A673 (cell line): ENCODE measurements at places on chromosomes 6 and 20. TPM values are rescaled to one million over a fixed set of nuclear protein-coding genes. Genes with fewer than 3 reads are reported as not detected.

DNA sequence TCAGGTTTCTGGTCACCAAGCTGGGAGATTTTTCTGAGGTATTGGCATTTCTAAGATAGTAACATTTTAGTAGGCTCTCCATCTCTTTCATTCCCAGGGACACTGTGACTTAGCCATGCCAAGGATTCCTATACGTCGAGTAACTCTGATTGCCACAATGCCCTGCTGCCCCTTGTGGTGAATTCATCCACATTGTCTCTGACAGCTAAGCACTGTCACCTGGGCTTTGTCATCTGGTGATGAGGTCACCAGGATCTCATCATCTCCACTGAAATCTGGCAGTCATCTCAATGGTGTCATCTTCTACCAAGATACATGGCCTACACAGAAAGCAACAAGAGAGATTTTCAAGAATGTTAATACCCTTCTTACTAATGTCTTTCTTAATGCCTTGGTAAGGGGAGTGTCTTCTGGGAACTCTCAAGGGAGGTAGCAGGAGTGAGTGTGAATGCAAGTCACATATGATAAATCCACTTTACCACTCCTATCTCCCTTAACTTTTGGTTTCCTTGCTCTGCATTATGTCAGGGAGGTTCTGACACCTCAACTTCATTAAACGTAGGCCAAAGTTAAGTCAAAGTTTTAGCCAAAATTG, 246.7 kb downstream of the CD109 start:
- H3K36me3 ChIP-seq: no peaks in the 10 kb centered on the region
- H3K4me1 ChIP-seq: no peaks in the 10 kb centered on the region
- H3K27ac ChIP-seq: no peak overlapping the region
- no peak overlapping the region for H3K4me3 ChIP-seq

GRCh38 chr6:31528307-31528777, 420 bp upstream of the MCCD1 start:
- no peaks in the 10 kb centered on the region for H3K4me1 ChIP-seq
- no peak for DNase-seq
- H3K27ac ChIP-seq: no peak overlapping the region
- H3K36me3 ChIP-seq: peaks cover 36% of the 10 kb centered on the region
- no peaks in the 10 kb centered on the region for H3K27me3 ChIP-seq
- no peak overlapping the region for H3K4me3 ChIP-seq

- DNase-seq: no peak
- H3K4me3 ChIP-seq: no peak overlapping the region
- peaks cover 9% of the 10 kb centered on the region for H3K4me1 ChIP-seq
- H3K36me3 ChIP-seq: no peaks in the 10 kb centered on the region
Measured at GRCh38 chr6:107495196-107495643, 5.3 kb downstream of the SOBP start.

DNA sequence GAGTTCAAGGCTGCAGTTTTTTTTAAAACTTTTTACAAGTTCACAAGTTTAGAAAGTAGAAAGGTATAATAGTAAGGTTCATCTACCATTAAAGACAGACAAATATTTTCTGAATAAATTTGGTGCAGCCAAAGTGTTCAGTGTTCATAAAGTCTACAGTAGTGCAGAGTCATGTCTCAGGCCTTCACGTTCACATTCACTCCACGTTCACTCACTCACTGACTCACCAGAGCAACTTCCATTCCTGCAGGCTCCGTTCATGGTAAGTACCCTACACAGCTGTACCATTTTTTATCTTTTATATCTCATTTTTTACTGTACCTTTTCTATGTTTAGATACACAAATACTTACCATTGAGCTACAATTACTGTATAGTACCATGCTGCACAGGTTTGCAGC, 67.6 kb downstream of the B4GALT5 start:
- peaks cover 72% of the 10 kb centered on the region for H3K36me3 ChIP-seq
- no peak overlapping the region for H3K27ac ChIP-seq
- H3K4me1 ChIP-seq: no peaks in the 10 kb centered on the region
- DNase-seq: no peak

DNA sequence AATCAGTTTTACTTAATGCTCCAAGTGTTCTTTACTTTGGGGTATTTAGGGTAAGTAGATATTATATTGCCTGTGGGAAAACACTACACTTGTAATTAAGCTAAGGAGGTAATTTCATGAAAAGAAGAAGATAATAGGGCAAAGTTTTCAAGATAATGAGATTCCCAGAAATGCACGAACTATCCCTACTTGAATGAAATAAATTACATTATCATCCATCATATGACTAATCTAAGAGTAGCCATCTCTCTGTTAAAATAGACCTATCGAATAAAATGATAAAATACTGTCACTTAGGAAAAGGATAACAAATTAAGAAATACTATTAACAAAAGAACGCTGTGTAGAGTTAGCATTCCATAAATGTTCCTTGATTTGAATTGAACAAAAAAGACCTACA, 135.1 kb upstream of the HDAC2 start:
- H3K36me3 ChIP-seq: no peaks in the 10 kb centered on the region
- no peaks in the 10 kb centered on the region for H3K4me1 ChIP-seq
- peaks cover 14% of the 10 kb centered on the region for H3K27me3 ChIP-seq
- H3K4me3 ChIP-seq: no peak overlapping the region

DNA sequence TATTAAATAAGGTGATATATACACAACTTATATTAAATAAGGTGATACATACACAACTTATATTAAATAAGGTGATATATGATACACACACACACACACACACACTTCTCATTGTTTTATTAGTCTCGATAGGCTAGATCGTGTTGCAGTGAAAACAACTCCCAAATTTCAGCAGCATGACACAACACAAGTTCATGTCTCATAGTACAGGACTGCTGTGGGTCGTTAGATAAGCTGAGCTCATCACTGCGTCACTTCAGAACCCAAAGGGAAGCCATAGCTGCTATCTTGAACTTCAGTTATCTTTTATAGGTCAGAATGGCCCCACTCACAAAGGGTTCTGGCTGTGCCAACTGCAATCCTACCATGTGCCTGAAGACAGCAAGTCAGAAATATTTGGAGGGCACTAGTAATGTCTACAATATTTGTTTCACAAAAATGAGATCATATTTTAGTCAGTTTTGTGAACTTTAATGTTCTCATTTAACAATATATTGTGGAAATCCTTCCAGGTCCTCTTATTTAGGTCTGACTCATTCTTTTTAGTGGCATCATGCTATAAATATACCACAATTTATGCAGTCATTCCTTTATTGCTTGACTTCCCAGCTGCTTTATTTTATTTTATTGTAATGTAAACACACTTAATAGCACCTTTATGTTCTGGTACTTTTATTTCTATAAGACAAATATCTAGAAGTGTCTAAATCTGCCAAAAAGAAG, 290.2 kb downstream of the PHACTR1 start:
- DNase-seq: no peak
- H3K4me3 ChIP-seq: no peak overlapping the region
- H3K27ac ChIP-seq: no peak overlapping the region
- no peaks in the 10 kb centered on the region for H3K36me3 ChIP-seq

Gene CENPB
- 101 and 108 TPM in 2 replicates for total RNA-seq

Gene PRICKLE4
- total RNA-seq: 1.9 TPM in 1 of 2 replicates, not detected in the other
